Stimulated activated CD4-positive, alpha-beta T cell treated with anti-CD3 and anti-CD28 coated beads, Interleukin-15, amount 100 ng/mL, for 1 hour (primary cell): ENCODE measurements at places on chromosomes 6 and 20.

- no peak for DNase-seq
Observed at GRCh38 chr6:148836751-148837150, 89.9 kb downstream of the UST start.

- DNase-seq, result no peak
Observed at GRCh38 chr20:52142757-52143156, 48.8 kb downstream of the ZFP64 start.

DNA sequence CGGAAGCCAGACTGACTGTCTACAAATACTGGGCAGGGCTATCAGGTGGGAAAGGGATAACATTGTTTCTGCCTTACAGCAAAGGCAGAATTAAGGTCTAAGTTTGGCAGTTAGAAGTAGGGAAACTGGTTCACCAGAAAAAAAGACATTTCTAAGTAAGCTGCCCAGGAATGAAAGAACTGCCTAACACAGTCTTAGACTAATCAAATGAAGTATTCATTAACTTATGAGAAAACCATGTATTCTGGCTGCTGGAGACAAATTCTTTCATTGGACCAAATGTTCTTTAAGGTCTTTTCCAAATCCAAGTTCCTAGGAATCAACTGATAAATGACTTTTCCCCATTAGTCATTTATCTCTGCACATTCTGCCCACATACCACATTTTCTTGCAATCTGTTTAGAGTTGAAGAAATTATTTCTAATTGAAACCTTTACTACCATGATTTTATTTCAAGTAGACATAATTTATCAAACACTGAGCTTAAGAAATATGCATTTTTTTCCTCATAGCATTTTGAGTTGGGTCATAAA lies 120.3 kb upstream of the OGFRL1 start:
- DNase-seq, result no peak

DNA sequence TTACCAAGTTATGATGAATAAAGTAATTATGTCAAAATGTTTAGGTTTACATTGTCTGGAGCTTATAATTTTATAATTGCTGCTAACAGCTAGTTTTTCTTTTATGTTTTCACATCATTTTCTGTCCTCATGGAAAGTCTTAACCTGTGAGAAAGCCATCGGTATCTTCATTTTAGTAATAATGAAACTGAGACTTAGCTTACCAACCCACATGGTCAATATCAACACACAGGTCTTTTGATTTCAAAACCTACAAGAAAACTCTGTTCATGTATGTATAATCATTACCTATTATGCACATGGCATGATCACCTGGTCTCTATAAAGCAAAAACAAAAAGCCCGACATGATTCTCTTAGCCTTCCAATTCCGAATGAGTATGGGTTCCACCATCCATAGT lies 61.9 kb downstream of the KCNQ5 start:
- DNase-seq, result no peak

DNA sequence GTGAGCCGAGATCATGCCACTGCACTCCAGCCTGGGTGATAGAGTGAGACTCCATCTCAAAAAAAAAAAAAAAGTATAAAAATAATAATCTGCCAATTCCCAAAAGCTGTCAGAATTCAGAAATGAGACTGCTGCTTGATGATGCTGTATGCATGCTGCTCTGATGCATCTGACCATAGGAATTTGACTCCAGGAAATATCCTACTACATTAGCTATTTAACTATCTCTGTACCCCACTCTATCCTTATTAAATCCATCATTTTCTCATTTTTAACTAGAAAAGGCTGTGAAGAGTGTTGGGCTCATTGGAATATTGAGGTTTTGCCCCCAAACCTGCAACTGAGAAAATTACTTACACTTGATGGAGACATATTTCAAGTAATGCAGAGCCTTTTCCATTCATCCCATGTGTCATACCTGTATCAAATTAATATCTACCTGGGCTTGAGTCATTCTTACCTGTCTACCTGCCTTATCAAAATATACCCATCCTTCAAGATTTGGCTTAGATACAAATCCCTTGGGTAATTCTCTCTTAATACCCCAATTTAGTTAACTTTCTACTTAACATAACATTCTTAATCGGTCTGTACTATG lies 135.2 kb upstream of the PREP start:
- no peak for DNase-seq
